ENCODE measurements at places on chromosomes 3 and 15.

GRCh38 chr3:9015250-9015649, 52.0 kb upstream of the RAD18 start:
- DNase-seq, result no peak

DNA sequence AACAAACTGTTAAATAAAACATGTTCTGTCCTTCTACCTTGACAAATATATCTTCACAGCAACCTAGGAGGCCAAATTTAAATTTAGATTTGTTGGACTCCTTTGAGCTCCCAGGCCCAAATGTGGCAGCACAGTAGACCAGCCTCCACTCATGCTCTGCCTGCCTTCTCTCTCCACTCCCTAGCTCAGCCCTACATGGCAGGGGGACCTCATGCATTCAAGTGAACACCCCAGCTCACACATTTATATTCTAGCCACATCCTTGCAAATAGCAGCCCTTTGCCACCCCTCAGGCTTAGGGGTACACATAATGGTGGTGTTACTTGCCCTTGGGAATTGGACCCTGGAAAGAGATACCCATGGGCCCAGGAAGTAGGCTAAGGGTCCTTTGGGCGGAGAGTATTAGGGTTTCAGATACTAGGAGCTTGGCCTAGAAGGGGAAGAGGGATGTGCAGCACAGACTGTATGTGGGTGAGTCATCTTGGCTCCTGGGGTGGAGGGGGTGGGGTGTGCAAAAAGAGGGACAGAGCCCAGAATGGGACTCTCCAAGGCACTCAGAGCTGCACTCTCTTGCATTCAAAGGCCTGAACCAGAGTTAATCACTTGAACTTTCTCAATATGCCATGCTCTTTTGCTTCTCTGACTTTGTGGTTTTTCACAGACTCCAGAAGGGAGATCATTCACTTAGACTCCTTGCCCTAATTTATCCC, 268.4 kb upstream of the ROPN1 start:
- DNase-seq, result no peak

GRCh38 chr3:45659661-45660566, 29.3 kb upstream of the SACM1L start:
- no peak for DNase-seq

- no peak for DNase-seq
These were observed 18.7 kb downstream of the PLXNA1 start for GRCh38 chr3:127001486-127002194.

DNA sequence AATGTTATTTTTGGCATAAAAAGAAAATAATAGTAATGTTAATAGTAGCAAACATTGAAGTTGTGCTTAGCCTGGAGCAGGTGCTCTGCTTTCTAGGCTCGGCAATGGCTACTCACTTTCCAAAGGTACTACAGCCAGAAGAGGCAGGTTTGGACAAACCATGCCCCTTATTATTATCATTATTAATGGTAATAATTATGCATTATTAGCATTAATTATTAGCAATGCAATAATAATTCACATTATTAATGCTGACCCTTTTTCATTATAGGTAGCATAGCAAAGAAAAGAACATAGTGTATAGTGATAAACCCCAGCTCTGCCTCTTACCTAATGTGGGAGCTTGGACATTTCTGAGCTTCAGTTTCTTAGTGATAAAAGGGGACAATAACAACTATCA, 171.4 kb downstream of the EDEM1 start:
- no peak for DNase-seq

GRCh38 chr15:96818861-96819260, 488.4 kb downstream of the NR2F2 start:
- no peak for DNase-seq

DNA sequence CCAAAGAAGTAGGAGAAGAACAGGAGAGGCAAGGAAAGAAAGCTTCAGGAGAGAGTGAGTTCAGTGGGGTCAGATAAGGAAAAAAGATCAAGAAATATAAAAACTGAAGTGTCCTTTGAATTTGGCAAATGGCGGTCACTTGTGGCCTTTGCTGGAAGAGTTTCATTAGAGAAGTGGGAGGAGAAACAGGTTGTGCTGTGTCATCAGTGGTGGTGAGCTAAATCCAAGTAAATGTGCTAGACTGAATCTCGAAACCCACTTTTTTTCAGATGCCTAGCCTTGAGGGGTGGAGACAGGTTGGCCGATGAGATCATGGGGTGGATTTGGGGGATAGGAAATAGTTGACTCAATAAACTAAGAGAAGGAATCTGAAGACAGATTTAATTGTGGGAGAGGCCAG, 43.7 kb downstream of the CHRD start:
- no peak for DNase-seq

GRCh38 chr15:35393398-35393797, 152.6 kb downstream of the DPH6 start:
- DNase-seq, result no peak

DNA sequence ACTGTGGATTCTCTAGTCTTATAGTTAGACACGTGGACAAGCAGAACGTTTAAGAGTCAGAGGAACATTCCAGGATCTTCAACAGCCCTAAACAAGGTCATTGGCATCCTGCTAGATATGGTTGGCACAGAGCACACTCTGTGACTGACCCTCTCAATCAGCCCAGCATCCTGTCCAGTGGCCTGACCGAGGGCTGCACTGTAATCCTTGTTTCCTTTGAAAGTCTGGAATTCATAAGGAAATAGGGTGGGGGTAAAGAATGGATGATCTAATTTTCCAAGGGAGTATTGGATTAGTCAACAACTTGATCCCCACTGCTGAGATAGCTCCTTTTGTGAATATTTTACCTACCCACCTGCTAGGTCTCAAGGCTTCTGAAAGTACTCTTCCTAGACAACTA, 94.5 kb upstream of the DLG1 start:
- no peak for DNase-seq

DNA sequence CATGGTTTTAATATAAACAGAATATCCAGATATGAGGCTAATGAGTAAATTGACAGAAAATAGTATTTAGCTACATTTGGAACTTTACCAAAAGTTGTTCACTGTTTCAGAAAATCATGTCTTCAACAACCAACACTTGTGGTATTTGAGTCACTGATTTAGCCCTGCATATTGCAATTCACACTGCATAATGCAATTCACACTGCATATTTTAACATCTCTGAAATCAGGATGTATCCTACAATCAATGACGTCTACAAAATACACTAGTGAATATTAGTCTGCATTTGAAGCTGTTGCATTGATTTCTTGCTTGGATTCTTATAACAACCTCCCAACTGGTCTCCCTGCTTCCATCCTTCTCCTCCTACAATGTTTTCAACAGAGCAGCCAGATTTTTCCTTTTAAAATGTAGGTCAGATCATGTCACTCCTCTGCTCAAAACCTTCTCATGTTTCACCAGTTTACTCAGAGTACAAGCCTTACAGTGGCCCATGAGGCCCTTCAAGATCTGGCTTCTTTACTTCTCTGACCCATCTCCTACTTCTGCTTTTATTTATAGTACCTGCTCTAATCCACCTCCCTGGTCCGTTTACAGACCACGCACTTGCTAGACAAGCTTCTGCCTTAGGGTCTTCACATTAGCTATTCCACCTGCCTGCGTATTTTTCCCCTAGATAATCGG, 11.4 kb upstream of the RAB11A start:
- no peak for DNase-seq

- no peak for DNase-seq
These were observed 424.3 kb upstream of the ATP10A start for GRCh38 chr15:26287381-26287780.

Data from stimulated activated CD4-positive, alpha-beta T cell treated with anti-CD3 and anti-CD28 coated beads, Interleukin-1b, Interleukin-23, amount 100 ng/mL, for 24 hours (primary cell).